NCI-H1930 (cell line): ENCODE measurements at places on chromosomes 3 and 15.

GRCh38 chr15:101326462-101327146, 31.6 kb upstream of the SNRPA1 start:
- no peak for DNase-seq

DNA sequence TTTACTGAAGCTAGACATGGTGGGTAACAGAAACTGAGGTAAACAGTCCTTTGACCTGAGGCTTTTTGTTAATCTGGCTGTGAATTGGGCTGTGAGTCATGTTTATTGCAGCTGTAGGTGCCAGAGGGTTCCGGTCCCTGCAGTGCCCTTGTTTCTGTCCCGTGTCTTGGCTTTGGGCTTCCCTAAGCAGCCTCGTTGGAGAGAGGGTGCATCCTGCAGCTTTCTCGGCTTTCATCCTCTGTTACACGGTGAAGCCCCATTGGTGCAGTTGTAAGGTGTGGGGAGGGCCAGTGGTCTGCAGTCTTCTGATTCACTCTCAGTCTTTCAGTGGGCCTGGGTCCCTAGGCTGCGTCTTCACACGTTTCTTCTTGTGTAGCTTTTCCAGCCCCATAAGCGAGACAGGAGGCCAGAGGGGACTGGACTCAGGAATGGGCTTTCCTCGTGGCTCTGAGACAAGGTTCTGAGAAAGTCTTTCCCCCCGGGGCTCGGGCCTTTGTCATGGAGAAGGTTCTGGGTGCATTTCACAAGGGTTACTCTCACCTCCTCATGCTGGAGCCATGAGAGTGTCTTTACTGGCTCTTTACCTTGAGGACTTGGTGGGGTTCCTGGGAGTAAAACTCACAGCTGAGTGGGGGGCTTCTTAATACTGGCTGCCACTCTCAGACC, 33.1 kb downstream of the ASB7 start:
- no peak for DNase-seq

GRCh38 chr3:66037986-66038369, 740 bp downstream of the MAGI1 start:
- no peak for DNase-seq

DNA sequence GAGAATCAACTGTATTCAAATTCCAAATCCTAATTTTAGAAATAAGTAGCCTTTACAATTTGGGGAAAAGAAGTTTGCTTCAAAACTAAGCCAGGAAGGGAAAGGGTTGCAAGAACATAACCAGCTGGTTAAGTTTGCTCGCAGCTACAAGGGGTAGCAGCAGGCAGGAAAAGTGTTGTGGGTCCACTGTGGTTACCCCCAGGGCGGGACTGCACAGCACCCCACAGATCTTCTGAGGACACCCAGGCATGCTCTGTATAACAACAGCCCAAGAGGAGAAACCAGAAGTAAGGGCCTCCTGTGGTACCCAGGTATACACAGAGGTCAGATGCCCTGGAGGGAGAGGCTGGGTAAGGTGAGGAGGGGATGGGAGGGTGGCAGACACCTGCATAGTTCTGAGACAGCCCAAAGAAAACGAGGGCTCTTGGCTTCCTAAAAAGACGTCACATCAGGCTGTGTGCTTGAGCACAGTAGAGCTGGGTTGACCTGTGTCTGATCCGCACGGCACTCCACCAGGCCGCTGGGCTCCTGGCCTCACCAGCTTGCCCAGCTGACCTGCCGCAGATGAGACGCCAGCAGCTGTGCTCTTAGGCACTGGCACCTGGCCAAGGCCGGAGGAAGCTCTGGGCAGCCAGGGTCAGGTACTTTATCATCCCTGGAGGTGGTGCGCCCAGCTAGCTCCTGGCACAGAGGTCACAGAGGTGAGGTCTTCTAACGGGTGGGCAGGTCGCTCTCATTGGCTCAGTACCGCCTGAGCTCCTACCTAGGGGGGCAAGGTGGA, 81.8 kb upstream of the SNRPA1 start:
- DNase-seq, result no peak

- DNase-seq, result no peak
These were observed 172.7 kb downstream of the WDR72 start for GRCh38 chr15:53586799-53587198.

DNA sequence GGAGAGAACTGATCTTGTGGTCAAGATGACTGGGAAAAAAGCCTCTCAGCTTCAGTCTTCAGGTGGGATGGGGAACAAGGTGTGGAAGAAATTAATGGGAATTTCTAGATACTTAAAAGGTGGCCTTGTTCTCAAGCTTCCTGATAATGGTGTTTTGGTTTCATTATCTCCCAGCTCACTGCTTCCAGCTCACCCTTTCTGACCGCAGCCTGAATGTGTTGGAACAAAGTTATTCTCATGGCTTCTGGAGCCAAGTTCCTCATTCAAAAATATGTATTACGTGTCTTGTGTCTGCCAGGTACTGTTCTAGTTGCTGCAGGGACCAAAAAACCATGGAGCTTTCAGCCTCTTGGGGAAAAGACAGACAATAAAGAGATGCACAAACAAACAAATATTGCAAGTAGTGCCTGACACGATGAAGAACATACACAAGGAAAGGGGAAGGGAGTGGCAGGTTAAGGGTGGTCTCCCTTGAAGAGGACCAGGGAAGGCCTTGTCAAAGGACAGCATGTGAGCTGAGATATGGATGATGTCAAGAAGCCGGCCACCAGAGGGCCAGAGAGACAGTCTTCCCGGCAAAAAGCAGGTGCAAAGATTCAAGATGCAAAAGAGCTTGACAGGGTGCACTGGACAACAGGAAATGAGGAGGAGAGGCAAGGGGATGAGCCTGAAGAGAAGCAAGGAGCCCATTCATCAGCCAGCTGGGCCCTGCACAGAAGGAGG, 35.5 kb downstream of the ARRDC4 start:
- no peak for DNase-seq

DNA sequence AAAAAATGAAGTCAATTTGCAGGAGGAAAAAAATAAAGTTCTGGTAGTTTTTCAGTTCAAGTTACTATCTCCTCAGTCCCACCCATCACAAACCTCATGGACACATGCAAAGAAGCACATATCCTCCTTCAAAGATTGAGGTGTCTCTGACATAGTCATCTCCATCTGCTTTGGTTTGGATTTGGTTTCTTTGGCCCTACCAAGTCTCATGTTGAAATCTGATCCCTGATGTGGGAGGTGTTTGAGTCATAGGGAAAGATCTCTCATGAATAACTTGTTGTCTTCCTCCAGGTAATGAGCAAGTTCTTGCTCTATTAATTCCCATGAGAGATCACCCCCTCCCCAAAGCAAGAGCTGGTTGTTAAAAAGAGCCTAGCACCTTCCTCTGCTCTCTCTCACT, 446.8 kb downstream of the IGSF11 start:
- DNase-seq, result no peak

DNA sequence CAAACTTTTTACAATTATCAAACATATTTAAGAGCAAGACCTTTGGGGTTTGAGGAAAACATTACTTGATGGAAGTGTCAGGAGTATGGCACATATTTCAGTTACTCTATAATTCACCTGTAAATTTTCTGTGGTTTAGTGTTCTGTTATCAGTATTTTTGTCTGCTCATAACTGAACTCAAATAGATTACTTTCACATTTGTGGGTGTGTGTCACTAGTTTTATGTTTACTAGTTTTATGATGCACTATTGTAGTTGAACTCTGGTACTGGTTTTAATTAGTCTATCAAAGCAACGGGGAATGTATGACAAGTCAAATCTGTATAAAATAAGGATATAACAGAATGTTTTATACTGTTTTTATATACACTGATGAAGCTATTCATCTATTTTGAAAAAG, 27.2 kb downstream of the OXSM start:
- no peak for DNase-seq

- no peak for DNase-seq
These were observed 15.9 kb downstream of the ATG7 start for GRCh38 chr3:11288021-11288491.

DNA sequence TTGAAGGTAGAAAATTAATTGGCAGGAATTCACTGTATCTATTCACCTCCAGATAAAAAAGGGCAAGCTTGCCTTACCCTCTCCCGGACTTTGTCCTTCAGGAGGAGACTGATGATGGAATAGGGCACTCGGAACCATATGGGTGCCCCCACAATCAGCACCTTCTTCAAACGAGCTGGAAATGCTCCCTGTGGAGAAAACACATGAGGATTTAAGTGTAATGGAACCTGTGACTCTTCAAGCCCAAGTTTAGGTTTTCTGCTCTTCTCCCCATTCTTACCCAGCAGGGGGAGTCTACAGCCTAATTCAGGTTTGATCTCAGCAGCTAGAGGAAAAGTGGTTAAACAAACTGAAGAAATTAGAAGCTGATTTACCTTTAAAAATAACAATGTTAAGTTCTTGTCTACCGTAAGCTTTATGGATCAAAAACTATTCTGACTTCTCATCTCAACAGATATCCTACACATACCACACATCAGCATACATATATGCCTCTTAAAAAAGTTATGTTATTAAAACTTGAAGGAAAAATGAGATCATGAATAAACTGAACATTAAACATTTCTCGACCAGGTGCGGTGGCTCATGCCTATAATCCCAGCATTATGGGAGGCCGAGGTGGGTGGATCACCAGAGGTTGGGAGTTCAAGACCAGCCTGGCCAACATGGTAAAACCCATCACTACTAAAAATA, 57.5 kb upstream of the SIN3A start:
- no peak for DNase-seq
